NCI-H1105 (cell line): ENCODE measurements at places on chromosomes 13 and 19.

DNA sequence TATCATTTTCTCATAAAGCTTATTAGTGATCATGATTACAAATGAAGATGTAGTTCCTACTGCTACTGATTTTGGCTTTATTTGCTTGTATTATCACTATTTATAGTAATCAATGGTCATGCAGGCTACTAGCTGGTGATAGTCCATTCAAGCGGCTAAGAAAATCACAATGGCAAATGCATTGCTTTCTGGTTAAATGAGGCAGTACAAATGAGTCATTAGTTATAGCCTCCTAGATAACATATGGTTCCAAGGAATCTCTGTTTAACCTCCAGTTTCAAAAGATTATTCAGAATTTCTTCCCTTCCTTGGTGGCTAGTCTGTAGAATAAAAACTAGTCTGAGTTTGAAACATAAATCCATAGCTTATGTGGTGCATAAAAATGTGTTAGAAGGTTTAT is 141.3 kb upstream of the HTR2A start:
- no peak for DNase-seq

DNA sequence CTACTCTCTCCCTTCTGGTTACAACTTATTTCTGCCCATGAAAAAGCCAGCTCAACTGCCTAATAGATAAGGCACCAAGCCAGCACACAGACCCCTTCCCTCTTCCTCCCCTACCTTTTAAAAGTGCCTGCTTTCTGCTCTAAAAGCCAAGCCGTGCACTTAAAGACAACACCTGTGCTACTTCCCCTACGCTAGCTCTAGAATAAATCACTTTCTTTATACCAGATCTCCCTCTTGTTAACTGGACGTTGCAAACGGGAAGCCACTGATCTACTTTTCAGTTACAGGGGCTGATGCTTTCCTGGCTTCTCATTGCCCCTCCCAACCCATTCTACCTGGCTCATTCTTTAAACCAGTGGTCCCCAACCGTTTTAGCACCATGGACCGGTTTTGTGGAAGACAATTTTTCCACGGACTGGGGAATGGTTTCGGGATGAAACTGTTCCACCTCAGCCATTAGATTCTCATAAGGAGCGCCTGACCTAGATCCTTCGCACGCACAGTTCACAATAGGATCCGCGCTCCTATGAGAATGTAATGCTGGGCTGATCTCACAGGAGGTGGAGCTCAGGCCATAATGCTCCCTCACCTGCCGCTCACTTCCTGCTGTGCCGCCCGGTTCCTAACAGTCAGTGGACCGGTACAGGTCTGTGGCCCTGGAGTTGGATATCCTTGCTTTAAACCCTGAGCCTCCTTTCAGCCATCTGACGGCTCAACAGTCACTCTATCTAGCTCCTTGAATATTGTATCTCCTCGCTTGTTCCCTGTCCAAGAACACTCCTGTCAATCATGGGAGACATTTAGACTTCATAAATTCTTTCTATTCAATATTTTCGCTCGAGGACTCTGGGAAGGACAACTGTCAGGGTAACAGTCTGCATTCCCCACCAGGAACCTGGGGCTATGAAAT is 841 bp upstream of the ZNF223 start:
- DNase-seq, result peak; percentile 62

DNA sequence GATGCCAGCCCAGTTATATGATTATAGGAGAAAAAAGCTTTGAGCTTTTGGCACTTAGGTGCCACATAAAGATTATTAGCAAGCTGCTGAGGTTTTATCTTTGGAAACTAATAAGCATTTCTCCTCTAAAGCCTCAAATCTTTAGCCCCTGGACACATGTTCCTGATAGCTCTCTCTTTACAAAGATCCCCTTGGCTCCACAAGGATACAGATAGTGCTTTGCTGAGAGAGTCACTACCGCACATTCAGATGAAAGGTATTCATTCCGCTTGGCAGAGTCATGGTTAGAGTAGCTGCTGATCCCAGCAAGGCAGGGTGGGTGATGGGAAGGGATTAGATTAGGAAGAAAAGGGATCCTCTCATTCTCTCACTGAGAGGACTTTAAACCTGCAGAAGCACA is 28.2 kb upstream of the PSG7 start:
- no peak for DNase-seq

- no peak for DNase-seq
Measured at GRCh38 chr19:5093297-5093928, 124.5 kb downstream of the KDM4B start.

- no peak for DNase-seq
Measured at GRCh38 chr13:111517641-111518010, 197.2 kb downstream of the TEX29 start.

GRCh38 chr13:44648392-44649103 is 72.4 kb upstream of the TSC22D1 start:
- no peak for DNase-seq

DNA sequence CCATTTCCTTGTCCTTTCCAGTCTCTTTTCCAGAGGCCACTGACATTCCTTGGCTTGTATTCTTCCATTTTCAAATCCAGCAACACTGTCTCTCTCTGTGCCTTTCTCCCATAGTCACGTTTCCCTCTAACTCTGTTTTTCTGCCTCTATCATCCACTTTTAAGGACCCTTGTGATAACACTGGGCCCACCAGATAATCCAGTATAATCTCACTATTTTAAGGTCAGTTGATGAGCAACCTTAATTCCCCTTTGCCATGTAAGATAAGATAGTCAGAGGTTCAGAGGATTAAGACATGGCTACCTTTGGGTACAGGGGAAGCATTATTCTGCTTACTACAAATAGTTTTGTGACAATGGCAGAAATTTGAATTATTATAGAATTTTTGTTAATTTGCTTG is 45.7 kb upstream of the N4BP2L1 start:
- no peak for DNase-seq

GRCh38 chr19:8489561-8490394 is 12.7 kb downstream of the PRAM1 start:
- DNase-seq, result peak; percentile 51

DNA sequence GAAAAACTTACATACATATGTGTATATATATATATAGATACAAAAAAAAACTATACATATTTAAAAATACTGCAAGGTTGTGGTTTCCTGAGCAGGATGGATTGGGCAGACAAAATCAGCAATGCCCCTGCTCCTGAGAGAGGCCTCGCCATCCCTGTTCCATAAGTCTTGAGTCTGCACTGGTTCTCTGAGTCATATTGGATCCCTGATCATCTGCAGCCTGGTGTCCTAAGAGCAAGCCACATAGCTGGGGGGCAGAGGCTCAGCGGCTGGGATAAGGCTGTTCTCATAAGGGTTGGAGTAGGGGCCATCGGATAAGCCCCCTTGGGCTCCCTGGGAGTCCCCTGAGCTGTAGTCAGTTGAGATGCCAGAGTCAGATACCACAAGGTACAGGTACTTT is 3.3 kb downstream of the SWSAP1 start:
- DNase-seq, result no peak

DNA sequence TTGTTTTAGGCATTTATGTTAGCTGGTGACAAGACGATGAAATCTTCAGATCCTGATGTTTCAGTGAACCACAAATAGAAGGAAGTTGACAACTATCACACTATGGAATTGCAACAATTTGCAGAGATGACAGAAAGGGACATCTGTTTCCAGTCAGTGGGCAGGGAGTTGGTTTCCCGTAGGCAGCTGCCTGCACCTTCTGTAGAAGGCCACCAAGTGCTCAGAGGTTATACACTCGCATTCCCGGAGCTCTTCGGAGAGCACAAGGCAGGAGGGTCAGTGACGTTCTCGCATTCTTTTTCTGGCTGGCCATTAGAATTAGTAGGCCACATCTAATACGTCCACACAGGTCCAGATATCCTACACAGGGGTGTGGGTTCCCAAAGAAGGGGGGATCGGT is 129.4 kb downstream of the SHISA2 start:
- DNase-seq, result no peak

- no peak for DNase-seq
Measured at GRCh38 chr13:113586661-113587479, 2.3 kb downstream of the TFDP1 start.

- DNase-seq, result no peak
Measured at GRCh38 chr19:44592451-44592890, 20.9 kb upstream of the IGSF23 start.

DNA sequence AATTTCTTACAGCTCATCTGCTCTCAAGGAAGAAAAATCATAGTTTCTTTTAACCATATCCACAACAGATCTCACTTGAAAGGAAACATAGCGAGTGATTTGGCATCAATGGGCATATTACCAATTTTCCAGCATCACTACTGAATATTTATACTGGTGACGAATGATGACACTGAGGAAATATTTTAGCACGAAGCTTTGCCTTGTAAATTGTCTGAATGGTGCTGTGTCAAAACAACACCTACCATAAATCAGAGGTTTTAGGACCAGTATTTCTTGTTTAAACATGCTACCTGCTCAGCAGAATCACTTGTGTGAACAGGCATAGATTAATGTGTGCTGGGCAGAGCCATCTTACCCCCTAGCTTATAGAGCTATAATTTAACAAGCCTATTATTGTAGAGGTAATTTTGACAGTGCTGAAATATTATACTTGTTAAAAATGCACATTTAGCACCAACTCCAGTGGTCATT is 146.8 kb downstream of the ABCC4 start:
- DNase-seq, result peak; percentile 26

GRCh38 chr19:16066611-16067104 is 9.6 kb upstream of the TPM4 start:
- no peak for DNase-seq

DNA sequence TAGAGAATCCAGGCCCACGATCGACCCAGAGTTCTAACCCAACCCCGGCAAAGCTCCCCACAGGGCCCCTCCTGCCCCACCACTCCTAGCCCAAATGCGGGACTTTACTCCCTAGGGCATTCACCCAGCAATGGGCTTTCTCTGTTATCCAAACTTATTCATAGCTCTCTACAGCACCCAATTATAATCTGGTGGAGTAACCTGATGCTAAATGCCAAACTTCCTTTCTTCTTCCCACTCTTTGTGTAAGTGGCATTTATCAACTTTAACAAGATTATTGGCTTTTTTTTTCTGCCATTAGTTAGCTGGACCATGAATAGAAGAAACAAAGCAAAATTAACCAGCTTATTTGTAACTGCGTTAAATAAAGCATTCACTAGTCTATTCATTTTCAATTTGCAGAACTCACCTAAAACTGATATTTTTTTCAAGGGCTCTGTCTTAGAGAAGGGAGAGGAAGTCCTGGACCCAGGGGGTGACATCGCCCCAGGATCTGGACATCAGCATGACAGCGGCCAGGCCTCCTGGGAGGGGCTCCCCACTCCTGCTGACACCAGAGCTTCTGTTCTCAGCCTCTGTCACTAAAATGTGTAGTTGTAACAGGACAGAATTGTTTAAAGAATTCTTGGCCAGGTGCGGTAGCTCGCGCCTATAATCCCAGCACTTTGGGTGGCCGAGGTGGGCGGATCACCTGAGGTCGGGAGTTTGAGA is 1.5 kb downstream of the FAM124A start:
- no peak for DNase-seq

- DNase-seq, result no peak
Measured at GRCh38 chr13:23770428-23770827, 118.8 kb downstream of the MIPEP start.

- peak; percentile 69 for DNase-seq
Measured at GRCh38 chr19:52343548-52343947, 7.5 kb downstream of the ZNF610 start.

- DNase-seq, result no peak
Measured at GRCh38 chr19:51102991-51103390, 5.2 kb downstream of the CTU1 start.

DNA sequence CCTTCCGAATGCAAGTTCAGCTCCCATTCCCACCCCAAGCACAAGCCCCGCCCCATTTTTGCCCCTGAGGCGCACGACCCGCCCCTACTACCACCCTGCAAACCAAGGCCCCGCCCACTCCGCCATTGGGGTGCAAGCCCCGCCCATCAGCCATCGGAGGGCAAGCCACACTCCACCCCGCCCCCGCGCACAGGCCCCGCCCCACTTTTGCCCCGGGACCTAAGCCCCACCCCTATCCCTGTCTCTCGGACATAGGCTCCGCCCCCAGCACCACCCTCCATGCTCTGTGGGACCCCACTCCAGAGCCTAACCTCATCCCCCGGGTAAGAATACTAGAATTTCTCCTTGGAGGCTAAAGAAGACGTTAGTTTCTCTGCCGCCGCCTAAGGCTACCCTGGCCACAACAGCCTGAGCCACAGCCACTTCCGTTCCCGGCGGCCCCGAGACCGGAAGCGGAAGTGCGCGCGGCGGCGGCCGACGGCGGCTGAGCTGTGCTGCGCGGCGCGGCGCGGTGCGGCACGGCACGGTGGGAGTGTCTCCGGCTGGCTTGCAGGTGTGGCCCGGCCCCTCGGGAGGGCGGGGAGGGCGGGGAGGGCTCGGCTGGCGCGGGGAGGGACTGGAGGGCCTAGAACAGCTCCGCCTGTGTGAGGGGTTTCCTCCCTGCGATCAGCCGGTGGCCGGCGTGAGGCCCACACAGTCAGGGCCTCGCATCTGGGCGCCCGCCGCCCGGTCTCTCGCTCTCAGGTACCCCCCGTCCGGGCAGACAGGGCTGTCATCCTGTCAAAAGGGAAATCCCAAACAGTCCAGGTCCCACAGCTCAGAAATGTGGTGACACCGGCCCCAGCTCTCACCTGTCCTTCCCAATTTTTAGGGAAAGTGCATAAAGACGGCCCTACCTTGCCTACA is at the start of gene ZNF333:
Gene ZNF333, plus strand, starts transcription at position 451 of the 906 bp plus-strand sequence. CDS start 3,444 bp downstream, outside the sequence.
- DNase-seq, result peak; percentile 92

DNA sequence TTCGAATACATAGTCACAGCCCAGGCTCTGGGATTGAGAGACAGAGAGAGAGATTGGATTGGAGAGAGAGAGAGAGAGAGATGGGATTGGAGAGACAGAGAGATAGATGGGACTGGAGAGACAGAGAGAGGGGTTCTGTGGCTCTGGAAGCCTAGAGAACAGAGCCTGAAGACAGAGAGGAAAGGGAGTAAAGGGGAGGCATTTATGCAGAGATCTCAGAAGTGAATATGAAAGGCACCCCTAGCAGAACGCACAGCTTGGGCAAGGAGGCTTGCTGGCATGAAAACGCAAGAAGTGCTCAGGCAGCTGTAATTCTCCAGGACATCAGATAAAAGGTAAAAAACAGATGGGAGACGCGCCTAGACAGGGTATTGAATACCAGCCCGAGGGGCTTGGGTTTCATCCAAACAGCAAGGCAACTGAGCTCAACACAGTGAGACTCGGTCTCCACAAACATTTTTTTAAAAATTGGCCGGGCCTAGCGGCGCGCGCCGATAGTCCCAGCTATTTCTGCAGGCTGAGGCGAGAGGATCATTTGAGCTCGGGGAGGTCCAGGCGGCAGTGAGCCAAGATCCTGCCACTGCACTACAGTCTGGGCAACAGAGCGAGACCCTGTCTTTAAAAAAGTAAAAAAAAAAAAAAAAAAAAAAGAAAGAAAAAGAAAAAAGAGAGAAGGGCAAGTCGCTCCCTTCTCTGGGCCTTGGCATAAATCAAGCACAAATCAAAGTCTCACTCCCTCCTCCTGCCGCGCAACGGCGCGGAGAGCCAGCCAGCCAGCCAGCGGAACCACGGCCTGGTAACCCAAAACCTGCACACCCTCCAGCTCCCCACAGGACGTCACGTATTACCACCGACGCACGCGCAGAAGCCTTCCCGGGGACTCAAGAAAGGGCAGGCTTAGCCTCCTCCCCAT is 774 bp upstream of the PPP2R1A start:
- no peak for DNase-seq

- DNase-seq, result no peak
Measured at GRCh38 chr19:20388706-20389225, 176.8 kb downstream of the ZNF737 start.
